EH (cell line): ENCODE measurements at places on chromosomes 6 and 20.

DNA sequence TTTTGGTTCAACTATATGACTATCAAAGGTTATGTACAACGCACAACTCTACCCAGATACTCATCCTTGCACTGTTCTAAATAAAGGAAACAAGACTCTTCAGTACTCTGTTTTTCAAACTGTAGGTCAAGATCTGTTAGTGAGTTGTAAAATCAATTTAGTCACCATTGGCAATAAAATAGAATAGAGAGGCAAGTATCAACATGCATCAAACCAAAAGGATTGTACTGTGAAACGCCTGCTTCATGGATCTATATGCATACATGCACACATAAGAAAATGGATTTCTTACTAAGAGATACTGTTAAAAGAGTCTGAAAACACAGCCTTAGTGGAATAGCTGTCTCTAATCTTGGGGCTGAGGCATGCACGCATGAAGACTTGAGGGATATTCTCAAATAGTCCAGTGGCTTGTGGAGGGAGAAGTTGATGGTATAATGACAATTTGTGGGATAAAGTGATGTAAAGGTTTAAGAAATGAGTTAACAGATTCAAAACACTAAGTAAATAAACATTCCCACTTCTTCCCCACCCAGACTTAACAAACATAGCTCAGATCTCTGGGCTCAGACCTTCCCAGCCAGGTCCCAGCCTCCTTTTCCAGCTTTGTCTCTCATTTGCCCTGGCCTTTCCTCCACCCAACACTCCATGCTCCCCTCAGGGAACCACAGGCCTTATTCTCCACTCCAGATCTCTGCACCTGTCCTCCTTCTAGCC is 10.7 kb upstream of the LZTS3 start:
- DNase-seq: no peak

DNA sequence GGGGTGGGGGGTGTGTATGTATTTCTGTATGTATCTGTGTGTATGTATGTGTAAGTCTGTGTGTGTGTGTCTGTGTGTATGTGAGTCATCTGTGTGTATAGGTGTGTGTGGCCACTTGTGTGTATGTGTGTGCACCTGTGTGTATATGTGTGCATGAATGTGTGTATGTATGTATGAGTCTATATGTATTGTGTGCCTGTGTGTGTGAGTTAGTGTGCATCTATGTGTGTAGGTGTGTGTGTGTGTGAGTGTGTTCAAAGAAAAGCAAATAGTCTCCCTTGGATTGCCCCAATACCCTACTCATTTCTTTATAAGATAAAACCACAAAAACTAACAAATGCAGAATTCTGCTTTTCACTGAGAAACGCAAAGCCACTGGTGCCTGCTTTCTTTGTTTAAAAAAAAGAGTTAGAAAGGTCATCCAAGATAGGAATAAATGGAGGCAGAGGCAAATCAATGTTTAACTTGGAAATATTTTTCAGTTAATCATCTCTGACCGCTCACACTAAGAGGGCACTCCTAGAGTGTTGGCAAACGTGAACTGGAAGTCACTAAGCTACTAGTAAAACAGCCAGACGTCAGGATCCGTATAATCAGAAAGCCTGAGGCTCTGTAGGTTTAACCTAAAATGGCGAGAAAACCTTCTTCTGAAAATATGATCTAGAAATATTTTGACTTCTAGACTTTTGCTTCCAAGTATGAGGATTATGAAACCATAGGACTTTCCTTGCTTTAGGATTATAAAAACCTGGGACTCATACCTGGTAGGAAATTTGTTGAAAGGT is 37.4 kb upstream of the JAG1 start:
- no peak for DNase-seq

DNA sequence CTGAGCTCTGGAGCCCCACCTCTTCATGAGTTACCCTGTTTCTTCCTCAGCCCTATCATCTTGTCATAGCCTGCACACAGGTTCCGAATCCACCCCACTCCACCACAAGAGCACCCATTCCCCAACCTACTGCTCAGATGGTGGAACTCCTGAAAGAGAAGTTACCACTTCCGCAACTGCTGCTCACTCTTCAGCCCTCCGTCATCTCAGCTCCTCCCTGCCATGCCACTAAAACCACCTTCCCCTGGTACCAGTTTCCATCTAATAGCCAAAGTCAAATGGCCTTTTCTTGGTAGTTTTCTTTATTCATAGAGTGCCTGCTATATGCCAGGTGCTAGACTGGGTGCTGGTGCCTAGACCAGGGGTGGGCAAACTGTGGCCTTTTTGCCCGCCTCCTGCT is 3.9 kb downstream of the RAB22A start:
- no peak for DNase-seq

DNA sequence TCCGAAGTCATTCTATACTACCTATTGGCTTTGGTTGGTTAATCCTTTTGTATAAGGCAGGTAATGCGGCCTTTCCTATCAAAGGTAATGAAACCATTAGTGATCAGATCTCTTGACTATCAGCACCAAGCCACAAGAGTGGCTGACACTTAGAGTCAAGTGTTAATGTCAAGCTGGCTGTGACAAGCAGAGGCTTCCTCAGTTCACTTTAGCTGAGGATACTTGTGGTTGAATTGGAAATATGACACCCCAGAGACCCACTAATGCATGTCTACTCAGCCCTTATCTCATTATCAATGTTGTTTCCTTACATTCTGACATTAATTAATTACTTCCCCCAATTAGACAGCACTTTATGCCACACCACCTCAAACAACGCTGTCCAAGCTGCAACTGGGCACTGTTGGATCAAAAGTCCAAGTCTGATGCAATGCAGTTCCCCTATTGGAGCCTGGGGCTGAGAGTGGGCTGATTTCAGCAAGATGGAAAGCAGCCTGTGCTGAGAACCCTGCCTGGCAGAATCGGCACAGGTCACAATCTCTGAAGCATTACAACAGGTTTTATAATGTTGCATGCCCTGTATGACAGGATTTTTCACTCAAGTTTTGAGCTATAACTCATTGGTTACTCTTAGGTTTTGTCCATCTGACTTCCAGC is 273.5 kb downstream of the COL12A1 start:
- DNase-seq: peak; percentile 25

DNA sequence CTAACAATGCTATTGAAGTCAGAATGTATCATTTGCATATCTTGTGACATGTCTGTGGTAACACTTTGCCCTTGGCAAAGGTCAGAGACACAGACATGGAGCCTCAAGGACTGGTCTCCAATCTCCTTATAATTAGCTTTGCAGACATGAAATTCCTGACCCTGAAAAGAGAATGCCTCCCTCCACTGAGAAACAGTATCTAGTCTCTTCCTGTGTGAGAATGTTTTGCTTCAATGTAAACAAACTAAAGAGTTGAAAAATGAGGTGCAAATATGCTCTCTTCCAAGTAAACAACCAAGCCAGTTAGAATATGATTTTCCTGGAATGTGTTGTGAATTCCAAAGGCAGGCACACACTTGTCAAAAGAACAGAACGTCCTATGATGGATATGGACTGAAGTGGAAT is 407.1 kb upstream of the MARCKS start:
- peak; percentile 85 for DNase-seq

DNA sequence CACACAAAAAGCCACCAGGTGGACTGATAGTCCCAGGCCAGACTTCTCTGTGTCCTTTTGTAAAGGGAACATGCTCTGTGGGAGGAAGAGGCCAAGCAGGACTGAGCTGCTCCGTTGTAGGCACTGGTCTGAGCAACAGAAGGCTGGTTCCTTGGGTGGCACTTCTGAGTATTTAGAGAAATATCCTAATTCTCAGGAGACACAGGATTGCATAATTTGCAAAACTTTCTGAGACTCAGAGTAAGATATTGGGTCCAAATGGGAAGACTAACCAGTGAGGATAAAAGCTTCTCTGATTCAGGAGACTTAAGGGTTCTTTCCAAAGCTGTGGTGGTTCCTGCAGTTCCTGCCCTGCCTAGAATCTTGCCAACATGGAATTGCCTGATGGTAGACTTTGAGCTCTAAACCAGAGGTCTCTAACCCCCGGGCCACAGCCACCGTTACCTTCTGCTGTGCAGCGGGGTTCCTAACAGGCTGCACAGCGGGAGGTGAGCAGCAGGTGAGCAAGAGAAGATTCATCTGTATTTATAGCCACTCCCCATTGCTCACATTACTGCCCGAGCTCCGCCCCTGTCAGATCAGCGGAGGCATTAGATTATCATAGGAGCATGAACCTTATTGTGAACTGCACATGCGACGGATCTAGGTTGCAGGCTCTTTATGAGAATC is 107.0 kb downstream of the OLIG3 start:
- DNase-seq: no peak

DNA sequence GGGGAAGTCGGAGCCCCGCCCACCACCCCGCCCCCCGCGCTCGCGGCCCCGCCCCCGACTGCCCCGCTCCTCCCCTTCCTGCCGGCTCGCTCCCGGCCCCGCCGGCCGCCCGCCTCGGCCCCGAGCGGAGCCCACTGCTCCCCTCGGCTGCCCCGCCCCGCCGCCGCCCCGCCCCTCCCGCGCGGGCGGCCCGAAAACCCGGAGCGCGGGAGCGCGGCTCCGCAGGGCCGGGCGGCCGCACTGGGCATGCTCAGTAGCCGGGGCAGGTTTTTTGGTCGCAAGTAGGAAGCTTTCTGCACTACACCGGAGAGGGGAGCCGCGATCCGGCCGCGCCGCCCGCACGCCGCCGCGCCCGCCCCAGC is at the start of gene CDYL:
CDYL (plus strand) TSS at position 274 of the 362 bp plus-strand sequence. CDS start 380 bp downstream, outside the sequence.
- peak; percentile 89 for DNase-seq

DNA sequence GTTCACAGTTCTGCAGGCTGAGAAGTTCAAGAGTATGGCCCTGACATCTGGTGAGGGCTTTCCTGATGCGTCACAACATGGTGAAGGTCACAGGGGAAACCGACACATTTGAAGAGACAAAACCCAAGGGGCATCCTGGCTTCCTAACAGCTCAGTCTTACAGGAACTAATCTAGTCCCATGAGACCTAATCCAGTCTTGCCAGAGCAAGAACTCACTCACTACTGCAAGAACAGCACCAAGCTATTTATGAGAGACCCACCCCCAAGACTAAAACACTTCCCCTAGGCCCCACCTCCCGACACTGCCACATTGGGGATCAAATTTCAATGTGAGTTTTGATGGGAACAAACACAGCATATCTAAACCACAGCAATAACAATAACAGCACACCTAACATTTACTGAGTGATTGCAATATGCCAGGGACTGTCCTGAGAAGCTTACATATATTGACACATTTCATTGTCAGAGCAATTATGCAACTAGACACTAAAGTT is 46.6 kb downstream of the TPBG start:
- peak; percentile 16 for DNase-seq

DNA sequence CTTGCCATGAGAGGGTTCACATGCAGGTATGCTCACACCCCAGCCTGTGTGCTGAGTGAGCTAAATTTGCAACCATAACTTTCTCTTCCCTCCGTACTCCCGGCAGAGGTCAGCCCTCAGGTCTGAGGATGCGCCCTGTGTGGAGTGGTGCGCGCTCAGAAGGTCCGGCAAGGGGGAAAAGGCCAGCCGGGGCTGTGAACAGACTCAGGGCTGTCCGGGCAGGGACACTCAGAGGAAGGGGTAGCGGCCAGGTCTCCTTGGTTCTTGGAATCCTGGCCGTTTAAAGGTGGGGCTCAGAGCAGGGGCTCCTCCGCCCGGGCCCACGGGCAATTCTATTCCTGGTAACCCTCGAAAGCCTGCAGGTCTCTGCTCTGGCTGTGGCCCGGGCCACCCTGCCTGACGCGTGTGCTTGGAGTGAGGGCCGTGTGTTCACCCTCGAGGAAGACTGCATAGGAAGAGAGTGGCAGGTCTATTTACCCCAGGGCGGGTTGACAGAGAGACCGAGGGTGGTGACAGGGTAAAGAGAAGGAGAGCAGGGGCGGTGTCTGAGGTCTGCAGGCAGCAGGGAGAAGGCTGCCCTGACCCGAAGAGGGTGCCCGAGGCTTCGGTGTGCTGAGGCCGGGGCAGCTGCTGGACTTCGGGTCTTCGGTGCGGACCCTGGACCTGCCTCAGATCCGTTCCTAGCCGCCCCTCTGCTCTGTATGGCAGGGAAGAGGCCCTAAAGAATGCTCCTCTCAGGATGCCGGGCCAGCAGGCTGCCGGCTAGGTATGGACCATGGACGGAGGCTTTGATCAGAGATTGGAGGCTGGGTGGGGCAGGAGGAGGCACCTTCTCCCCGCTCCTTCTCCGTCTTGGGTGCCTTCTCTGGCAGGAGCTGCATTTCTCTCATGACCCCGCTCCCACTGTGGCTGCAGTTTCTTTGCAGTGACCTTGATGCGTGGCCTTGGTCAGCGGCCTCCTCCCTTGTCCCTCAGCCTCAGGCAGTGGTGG is 131.1 kb upstream of the ARMC2 start:
- DNase-seq: no peak

DNA sequence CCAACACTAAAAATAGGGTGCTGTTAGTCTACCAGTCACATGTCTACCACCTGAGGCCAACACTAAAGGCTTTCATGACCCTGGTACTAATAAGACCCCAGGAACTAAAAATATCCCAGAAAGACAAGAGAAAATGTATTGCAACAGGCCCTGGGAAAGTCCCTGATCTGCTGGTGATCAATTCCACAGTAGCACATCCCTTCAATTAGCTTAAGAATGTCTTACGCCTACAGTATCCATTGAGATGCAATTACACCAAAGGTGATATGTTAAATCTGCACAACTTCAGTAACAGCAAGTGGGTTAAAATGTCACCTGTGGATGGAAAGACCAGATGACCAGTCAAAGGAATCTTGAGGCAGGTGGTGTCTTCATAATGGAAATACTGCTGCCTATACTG is 3.1 kb downstream of the SEMG1 start:
- no peak for DNase-seq

DNA sequence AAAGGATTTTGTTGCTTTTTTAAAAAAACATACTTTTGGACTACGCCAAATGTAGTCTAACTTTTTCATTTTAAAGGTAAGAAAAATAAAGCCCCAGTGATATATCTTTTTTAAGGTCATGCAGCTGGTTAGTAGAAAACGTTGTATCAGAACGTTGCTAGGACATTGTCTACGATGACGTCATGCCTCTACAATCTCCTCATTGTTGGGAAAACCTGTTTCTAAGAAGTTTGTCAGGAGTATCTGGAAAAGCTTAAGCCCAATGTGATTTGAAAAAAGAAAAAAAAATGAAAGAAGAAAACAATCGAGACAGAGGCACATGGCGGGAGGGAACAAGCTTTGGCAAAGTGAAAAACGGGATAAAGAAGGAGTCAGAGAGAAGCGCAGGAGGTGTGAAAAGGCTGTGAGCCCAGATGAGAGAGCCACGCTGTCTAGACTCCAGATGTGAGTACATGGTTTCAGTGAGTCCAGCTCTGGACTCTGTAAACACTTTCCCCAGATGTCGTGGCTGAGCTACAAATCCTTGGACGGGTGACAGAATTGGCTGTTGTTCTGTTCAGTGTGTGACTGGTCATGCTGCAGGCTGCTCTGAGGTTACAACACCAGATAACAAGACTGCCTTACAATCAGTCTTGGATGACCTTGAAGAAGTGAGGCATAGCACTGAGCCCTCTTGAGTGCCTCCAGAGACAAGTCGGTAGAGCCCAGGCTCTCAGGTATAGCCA is 656.7 kb upstream of the ID4 start:
- peak; percentile 22 for DNase-seq

- DNase-seq: no peak
Observed at GRCh38 chr6:166938704-166939103, 17.6 kb downstream of the RNASET2 start.

DNA sequence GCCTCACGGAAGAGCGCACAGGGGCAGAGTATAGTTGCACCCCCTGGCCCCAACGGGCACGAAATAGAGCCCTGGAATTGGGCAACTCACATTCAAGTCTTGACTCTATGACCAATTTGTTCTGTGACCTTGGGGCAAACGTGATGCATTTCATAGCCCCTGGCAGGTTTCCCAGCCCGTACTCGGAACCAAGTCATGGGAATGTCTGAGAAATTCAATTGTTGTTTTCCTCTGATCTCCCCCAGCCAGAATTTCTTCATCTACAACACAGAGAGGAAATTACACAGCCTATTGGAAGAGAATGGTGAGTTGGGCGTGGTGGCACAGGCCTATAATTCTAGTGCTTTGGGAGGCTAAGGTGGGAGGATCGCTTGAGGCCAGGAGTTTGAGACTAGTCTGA is 322.3 kb upstream of the SULF2 start:
- peak; percentile 63 for DNase-seq
